ENCODE measurements at places on chromosomes 12 and 14.

DNA sequence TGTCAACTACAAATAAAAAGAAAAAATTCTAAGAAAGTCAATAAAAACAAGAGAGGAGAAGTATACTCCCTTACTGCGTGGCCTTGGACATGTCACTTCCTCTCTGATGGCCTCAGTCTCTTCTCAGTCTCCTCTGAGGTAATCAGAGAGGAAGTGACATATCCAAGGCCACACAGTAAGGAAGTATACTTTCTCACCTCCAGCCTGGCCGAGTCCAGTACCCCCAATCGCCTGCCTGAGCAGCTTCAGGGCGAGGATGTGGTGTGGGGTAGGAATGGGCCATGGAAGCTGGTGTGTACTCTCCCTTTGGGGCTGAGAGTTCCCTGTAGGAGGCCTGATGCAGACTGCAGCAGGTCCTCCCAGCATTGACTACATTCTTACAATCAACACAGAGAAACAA, 15.8 kb downstream of the VDR start:
- no peak for DNase-seq

DNA sequence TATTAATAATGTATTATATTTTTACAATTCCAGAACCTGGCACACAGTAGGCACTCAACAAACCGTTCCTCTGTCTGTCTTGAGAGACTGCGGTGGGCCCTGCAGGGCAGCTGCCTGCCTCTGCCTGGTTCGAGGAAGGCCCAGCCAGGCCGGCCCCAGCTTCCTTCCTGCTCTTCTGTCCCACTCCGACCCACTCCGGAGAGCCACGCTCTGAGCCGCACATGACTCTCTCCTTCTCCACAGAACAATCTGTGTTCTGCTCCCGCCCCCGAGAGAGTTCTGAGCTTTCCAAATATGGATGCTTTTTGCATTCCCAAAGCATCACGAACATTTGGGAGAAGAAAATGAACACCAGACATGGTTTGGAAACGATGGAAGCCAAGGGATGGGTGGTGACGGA, 57.3 kb downstream of the TTC7B start:
- no peak for DNase-seq

- peak; percentile 75 for DNase-seq
Observed at GRCh38 chr12:114933428-114934160, 249.6 kb upstream of the TBX3 start.

DNA sequence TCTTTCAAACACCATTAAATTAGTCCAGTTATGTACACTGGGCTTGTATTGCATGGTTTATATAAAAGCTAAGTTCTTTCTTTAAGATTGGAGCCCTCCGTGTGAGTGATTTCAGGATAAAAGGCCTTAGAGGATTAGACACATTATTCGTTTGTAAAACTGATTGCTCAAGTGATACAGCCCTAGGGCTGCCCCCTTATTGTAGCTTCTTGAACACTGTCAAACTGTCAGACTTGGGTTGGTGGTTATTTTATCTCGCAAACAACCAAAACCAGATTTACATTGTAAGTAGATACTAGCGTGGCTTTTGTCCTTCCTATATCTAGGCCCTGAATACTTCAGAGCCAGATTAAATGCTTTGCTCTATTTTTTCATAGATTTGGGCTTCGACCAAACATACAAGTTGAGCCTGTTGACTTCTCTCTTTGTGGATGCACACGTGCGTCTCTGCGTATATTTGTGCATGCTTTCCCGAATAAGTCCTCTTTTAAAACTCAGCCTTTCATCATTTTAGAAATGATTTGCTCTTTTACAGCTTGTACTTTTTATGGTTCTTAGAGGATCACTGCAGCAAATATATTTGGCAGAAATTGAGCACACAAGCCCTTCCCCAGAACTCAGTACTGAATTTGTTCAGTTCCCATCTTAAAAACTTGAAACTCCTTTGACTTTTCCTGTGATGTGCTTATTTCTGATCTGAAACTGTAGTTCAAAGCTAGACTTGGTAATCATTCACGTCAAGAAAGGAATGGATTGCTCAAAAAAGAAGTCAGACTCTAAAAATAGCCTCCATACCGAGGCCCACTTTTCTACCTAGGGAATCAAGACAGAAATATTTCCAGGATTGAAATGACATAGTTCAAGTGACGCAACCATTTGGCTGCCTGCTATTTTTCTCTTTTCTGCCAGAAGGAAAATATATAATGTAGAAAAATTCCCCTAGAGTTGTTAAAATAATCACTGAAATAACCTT, 129.5 kb downstream of the ETV6 start:
- peak; percentile 20 for DNase-seq

GRCh38 chr14:90087433-90087832, 25.6 kb downstream of the KCNK13 start:
- peak; percentile 20 for DNase-seq

DNA sequence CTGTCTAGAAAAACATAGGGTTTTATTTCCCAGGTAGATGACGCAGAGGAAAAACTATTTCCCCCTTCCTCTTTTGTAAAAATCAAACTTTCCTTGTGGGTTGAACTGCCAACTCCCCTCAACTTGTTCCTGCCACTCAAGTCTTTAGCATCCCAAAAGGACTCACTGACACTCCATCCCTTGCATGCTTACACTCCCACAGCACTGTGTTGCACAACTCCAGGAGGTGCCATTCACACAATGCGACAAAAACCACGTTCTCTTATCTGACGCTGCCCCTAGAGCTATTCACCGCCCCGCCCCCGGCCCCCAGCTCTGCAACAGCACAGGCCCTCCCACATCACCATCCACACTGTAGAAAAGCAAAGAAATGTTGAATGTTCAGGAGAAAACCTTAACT, 16.9 kb upstream of the STON2 start:
- DNase-seq, result no peak

DNA sequence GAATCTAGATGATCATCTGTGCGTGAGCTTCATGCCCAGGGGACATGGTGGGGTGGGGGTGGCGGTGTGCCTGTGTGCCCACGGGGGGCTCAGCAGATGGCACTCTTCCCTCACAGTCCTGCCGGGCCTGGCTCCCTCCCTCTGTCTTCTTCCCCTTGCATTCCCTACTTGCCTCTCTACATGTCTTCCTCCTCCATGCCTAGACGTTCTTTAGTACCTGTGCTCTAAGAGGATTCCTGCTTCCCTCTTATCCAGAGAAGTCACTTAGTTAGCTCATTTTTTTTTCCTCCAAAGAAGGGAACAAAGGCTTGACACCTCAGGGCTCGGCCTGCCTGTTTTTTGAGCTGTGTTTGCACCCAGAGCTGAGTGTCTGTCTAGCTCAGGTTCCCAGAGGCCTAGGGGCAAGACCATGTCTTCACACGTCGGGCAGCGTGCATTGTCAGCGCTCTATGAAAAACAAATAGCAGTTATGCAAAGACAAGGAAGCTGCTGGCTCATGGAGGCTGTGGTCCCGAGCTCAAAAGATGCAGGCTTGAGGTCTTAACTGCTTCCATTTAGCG, 48.8 kb downstream of the NINJ2 start:
- DNase-seq, result no peak

- DNase-seq, result no peak
Observed at GRCh38 chr12:47863467-47863866, 41.3 kb downstream of the VDR start.

- no peak for DNase-seq
Observed at GRCh38 chr14:51209457-51209856, 30.6 kb upstream of the TMX1 start.

- DNase-seq, result no peak
Observed at GRCh38 chr12:80262771-80263170, 163.4 kb downstream of the OTOGL start.

GRCh38 chr12:3157581-3158323, 80.6 kb downstream of the TSPAN9 start:
- DNase-seq, result no peak

DNA sequence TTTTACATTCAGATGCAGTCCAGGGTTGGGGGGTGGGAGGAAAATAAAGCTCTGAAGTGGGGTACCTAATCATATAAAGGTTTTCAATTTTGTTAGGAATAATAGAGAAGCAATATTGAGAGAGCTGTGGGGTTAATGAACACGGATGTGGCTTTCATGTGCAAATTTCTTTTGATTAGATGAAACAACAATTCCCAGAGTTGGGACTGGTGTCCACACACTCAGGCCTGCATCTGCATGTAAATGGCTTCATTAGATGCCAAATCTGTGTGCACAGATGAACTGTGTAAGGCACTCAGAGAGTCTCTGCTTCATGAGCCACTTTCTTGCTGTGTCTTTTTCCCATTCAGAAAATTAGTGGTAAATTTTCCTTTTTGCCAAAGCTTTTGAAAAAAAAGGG, 377.1 kb upstream of the NOVA1 start:
- no peak for DNase-seq

DNA sequence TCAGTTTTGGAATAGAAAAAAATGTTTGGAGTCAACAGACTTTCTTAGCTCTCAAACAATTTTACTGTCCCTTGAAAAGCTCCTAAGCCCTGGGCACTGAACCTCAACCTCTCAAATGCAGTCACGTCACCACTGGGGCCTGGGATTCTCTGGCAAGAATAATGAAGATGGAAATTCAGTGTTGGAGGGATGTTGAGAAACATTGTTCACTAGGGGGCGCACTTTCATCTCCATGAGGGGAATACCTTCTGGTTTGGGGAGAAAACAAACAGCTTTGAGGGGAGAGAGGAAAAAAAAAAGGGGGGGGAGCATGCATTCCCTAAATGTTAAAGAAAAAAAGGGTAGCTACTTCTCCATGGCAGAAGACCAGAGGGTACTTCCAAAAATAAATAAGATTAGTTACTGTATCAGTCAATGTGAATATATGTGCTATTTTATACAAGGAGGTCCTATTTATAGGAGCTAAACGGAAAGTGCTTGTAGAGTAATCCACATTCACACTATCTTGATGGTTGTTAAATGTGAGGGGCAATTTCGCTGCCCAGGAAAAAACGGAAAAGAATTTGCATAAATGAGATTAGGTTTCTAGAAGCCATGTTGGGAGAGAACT, 5.8 kb upstream of the TBPL2 start:
- DNase-seq, result peak; percentile 62

- no peak for DNase-seq
Observed at GRCh38 chr14:96162265-96162664, 42.4 kb upstream of the BDKRB2 start.
